ENCODE measurements at places on chromosomes 2 and 18. TPM values are rescaled to one million over a fixed set of nuclear protein-coding genes. Genes with fewer than 3 reads are reported as not detected.
A peak's percentile ranks its signal among the peaks of the same experiment; 100 is the strongest.

GRCh38 chr2:74464406-74464805, 776 bp downstream of the MOGS start:
- peak; percentile 10 for DNase-seq

Gene C2orf80
- total RNA-seq = not detected

Gene WNT10A
- not detected for total RNA-seq

Gene PLEK
- not detected for total RNA-seq

GRCh38 chr18:379681-380330, 112.0 kb upstream of the THOC1 start:
- DNase-seq = peak; percentile 39

DNA sequence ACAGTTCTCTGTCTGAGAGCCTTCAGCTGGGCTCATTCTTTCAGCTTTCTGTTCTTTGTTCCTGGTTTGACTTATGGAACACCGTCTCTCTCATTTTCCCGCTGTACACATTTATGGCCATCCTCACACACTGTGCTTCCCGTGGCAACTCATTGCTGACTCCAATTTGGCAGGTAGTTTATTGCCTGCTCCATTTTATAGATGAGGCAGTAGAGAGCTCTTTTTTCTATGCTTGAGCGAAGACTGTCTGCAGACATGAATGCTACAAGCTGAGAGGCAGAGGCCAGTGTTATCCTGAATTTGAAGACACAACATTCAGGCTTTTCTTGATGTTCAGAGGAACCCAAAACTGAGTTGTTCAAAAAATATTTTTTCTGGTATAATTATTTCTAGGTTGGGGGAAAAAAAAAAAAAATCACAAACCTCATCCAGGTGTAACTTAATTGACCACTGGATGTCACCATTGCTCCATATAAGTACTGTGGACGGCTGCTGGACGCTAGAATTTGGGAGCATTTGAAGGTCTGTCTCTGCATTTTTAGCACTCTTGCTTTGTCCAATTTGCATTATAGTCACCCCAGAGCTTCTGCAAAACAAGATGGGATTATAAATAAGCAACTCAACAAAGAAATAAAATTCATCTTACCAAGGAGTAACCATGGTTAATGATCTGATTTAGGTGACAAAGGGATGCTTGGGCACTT, 83.5 kb downstream of the HRH4 start:
- DNase-seq = peak; percentile 27

Gene SLC14A1
- total RNA-seq = 0.86 TPM

Gene ATP6V1C2
- total RNA-seq = under 0.01 TPM
